Stimulated activated memory B cell treated with anti-CD40 and anti-IgM and Interleukin-4, amounts not matched to agents 10 μg/mL and 1 μg/mL and 100 μg/mL, for 72 hours (primary cell): ENCODE measurements at places on chromosomes 2 and 18.

GRCh38 chr2:213228638-213229037 is 55.6 kb upstream of the SPAG16 start:
- no peak for ATAC-seq

GRCh38 chr2:37829616-37830395 is 95.3 kb upstream of the RMDN2 start:
- peak; percentile 18 for ATAC-seq

DNA sequence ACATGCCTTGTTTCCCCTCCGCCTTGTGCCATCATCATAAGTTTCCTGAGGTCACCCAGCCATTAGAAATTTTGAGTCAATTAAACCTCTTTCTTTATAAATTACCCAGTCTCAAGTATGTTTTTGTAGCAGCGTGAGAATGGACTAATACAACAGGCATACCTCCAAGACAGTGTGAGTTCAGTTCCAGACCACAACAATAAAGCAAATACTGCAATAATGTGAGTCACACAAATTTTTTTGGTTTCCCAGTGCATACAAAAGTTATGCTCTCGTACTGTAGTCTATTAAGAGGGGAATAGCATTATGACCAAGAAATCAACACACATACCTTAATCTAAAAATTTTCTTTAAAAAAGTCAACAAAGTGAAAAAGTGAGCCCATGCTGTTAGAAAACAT is 217.2 kb downstream of the NR4A2 start:
- no peak for ATAC-seq

GRCh38 chr2:54609647-54610046 is 113.8 kb upstream of the EML6 start:
- no peak for ATAC-seq

- ATAC-seq: no peak
Measured at GRCh38 chr2:26302846-26303245, 43.1 kb upstream of the SELENOI start.

GRCh38 chr18:28855524-28855923 is 678.6 kb upstream of the CDH2 start:
- ATAC-seq: no peak

- no peak for ATAC-seq
Measured at GRCh38 chr2:41475959-41476358, 571.9 kb upstream of the PKDCC start.

- no peak for ATAC-seq
Measured at GRCh38 chr2:176832086-176832485, 380.5 kb upstream of the HNRNPA3 start.

DNA sequence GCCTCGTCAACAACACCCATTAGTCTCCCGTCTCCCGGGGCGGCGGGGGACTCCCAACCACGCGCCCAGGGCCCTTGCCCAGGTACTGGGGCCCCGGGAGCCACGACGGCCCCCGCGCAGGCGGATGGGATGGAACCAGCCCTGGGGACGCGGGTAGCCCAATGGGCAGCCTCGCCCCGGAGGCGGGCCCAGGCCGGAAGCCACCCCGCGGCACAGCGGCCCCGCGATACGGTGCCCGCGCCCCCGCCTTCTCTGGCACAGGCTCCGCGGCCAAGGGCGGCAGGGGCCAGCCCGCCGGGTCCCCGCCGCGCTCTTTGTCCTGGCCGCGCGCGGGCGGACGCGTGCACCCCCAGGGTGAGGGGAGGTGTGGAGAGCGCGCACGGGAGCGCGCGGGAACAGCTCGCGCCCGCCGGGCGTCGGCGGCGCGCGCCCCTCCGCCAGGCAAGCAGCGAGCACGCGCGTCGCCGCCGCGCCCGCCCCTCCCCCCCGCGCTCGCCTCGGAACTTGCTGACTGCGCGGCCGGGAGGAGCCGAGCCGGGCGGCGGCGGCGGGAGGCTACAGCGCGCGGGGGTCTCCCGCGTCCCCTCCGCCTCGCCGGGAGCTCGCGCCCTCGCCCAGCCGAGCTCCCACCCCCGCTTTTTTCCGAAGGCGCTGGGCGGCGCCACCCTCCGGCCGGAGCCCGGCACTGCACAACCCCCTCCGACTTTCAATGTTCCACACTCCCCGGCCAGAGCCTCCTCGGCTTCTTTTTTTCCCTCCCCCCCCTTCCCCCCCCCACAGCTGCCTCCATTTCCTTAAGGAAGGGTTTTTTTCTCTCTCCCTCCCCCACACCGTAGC is at the start of gene UBE2E3:
UBE2E3 (plus strand) TSS at position 500 of the 837 bp plus-strand sequence. CDS start 1,438 bp downstream, outside the sequence.
- peak; percentile 90 for ATAC-seq

- ATAC-seq: no peak
Measured at GRCh38 chr2:26971911-26972786, 1.7 kb downstream of the MAPRE3 start.

- ATAC-seq: peak; percentile 63
Measured at GRCh38 chr2:100588071-100588786, 25.4 kb downstream of the PDCL3 start.

DNA sequence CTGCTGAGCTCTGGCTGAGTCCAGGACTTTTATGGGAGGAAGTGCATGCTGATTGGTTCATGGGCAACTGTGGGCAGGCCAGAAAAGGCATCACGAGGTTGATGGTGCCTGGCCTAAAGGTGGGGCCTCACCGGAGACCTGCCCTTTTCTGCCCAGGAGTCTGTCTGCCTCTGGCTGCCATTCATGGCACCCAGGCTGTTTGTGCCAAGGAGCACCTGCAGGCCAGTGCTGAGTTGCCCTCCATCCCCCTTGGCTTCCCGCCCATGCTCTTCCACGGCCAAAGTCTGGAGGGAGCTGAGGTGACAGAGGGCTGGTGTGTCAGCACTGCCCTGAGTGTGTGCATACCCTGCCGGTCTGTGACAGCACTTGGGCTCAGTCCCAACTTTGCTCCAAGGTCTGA is 123.2 kb downstream of the PTH2R start:
- peak; percentile 31 for ATAC-seq

GRCh38 chr2:95353613-95354468 is 48.7 kb upstream of the FAHD2A start:
- ATAC-seq: no peak

GRCh38 chr18:55588111-55588869 is at the start of gene TCF4:
TSS of gene TCF4 (minus strand) at chr18:55588192. CDS start at chr18:55587116, 1,076 bp downstream.
- peak; percentile 28 for ATAC-seq

DNA sequence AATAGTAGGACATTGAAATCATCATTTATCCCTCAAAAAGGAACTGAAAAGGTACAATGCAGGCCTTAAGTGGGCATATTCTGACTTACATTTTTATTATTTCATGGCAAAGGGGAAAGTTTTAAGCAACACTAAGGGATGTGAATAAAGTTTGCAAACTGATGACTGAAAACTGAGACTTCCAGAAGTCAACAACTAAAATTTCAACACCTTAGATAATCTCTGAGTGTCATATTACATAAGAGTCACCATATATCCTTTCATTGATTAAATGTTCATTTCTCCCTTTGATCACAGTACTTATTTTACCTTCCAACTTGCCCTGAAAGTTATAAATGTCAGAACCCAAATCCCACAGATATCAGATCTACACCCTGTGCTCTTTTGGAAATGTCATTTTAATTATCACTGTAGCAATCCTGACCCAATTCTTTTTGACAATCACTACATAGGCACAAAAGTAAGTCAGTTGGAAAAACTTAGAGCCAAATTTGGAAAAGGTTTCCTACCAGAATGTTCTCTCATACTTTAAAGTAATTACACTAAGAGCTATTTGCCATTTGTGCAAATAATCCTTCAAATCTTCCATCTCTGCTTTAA is 44.4 kb upstream of the RNU4ATAC start:
- ATAC-seq: no peak

- no peak for ATAC-seq
Measured at GRCh38 chr2:126586317-126586716, 69.6 kb upstream of the GYPC start.

DNA sequence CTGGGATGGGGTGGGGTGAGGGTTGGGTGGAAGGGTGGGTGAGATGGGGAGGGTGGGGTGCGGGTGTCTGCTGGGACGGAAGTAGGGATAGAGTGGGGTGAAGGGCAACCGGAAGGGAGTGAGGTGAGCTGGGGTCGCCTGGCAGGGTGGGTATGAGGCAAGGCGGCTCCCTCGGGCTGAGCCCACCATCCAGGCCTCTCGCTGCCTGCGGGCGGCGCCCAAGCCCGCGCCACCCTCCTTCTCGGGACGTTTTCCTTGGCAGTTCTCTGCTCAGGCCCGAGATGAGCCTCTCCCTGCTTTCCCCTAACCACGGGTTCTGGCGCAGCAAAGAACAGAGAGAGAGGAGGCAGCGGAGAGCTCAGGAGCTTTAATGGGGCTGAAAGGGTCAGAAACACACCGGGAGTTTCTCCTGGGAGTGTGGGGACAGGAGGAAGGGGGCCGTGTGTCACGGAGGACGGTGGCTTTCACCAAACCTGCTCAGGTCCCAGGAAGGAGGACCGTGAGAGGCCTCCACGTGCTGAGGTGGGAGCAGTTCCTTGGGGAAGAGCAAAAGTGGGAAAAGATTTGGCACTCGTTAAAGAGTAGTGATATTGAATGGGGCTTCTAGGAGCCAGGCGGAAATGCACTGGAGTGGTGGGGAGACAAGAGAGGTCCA is 4.1 kb downstream of the FEV start:
- no peak for ATAC-seq

DNA sequence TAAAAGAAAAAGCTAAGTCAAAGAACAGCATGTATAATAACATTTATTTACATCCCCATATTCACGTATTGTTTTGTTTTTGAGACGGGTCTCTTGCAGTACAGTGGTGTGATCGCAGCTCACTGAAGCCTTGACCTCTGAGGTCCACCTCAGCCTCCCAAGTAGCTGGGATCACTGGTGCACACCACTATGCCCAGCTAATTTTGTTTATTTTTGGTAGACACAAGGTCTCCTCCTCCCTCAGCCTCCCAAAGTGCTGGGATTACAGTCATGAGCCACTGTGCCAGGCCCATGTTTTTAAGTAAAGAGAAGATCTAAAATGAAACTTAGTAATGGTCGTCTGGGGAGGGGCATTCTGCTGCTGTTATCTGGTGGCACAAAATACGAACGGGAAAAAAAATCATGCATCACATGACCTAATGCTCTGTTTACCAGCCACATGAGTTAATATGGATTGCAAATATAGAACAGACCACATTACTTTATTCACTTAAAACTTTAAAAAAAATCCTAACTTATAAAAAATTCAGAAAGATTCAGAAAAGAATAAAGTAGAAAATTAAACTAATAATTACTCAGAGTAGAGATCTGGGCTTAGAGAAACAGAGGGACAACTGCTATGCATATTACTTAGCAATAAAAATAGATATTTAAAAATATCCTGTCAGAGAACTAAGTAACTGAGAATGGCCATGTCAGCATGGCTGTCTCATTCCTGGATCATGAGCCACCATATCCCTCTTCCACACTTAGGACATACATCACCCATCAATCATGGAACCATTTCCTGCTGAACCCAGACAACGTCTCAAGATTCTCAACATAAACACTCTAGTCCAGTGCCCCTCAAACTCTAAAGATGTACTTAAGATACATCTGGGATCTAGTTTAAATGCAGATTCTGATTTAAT is 7.3 kb downstream of the MMADHC start:
- ATAC-seq: no peak

GRCh38 chr18:677145-677544 is 19.7 kb downstream of the TYMS start:
- ATAC-seq: no peak

- no peak for ATAC-seq
Measured at GRCh38 chr2:192286093-192286701, 91.5 kb upstream of the TMEFF2 start.

- ATAC-seq: no peak
Measured at GRCh38 chr2:196652869-196653268, 13.4 kb downstream of the CCDC150 start.

DNA sequence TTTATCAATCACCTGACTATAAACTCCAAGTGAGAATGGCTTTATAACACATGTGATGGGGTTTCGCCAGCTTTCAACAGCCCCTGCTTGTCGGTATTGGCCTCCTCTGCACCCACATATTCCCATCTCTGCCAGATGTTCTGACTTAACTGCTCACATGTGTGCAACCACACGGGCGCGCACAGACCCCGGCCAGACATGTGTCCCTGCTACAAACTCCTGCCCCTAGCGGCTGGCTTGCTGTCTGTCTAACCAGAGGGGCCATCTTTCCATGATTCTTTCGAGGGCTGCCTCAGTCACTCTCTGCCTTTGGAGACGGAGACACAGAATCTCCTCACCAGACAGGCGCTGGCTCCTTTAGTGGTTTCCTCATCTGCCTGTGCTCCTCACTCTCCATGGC is 15.3 kb downstream of the STON1 start:
- ATAC-seq: no peak

- ATAC-seq: no peak
Measured at GRCh38 chr2:43144263-43144662, 82.1 kb downstream of the ZFP36L2 start.

GRCh38 chr2:235643680-235644511 is 150.1 kb downstream of the AGAP1 start:
- no peak for ATAC-seq

GRCh38 chr2:96104487-96104861 is 11.9 kb downstream of the ADRA2B start:
- no peak for ATAC-seq

DNA sequence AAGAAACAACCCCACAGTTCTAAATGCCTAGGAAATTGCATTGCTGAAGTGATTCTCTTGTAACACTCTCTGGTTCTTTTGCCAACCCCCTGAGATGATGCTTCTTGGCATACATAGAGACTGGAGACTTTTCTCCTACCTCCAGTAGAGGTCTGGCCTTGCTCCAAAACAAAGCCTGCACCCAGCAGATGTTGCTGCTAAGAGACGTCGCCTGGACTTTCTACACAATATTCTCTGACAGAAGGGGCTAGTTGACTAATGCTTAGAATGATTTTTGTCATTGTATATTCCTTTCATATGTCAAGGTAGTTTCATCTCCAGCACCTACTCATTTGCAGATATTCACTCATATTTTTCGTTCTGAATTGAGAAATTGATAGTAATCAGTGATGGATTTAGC is 24.6 kb downstream of the SOWAHC start:
- ATAC-seq: no peak

- no peak for ATAC-seq
Measured at GRCh38 chr2:114472246-114472645, 29.8 kb downstream of the DPP10 start.

GRCh38 chr2:26312471-26312870 is 33.5 kb upstream of the SELENOI start:
- no peak for ATAC-seq

DNA sequence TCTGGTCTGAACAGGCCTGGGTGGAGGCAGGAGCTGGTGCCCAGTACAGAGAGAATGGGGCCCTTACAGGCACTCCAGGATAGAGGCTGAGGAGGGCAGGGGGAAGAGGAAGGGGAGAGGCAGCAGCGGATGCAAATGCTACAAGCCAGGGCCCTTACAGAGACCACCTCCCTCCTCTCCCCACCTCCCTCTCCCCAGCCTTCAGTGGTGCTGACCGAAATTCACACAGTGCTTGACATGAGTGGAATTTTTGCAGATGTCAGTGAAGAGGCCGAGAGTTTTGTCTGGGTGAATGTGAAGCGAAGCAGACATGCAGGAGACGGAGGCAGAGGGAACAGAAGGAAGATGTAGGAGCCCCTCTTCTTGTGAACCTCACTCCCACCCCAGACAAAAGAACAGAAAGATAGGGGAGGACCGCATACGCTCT is 31.9 kb downstream of the CIB4 start:
- no peak for ATAC-seq

GRCh38 chr2:112073875-112074274 is 18.8 kb downstream of the TMEM87B start:
- no peak for ATAC-seq

GRCh38 chr2:180352620-180353019 is 345.5 kb upstream of the CWC22 start:
- ATAC-seq: no peak

GRCh38 chr2:71599646-71600236 is 146.4 kb downstream of the DYSF start:
- ATAC-seq: no peak
